Fibroblast of lung (primary cell): ENCODE measurements at places on chromosomes 2 and 18. TPM values are rescaled to one million over a fixed set of nuclear protein-coding genes. Genes with fewer than 3 reads are reported as not detected.

The ASTL gene
- total RNA-seq: not detected in 2 replicates

The UGT1A5 gene
- total RNA-seq: not detected in 2 replicates

The HOXD13 gene
- total RNA-seq: not detected in 2 replicates

The DCDC2C gene
- total RNA-seq: not detected in 2 replicates

The ICOS gene
- total RNA-seq: not detected in 2 replicates

The ANKRD30B gene
- under 0.01 and 0.33 TPM in 2 replicates for total RNA-seq

The UGT1A3 gene
- total RNA-seq: not detected in 2 replicates

- DNase-seq: peak; percentile 24
These were observed 19.2 kb upstream of the ADAM23 start for GRCh38 chr2:206424134-206424533.

GRCh38 chr2:62663411-62663810 lies 42.1 kb upstream of the EHBP1 start:
- peak; percentile 87 for DNase-seq

DNA sequence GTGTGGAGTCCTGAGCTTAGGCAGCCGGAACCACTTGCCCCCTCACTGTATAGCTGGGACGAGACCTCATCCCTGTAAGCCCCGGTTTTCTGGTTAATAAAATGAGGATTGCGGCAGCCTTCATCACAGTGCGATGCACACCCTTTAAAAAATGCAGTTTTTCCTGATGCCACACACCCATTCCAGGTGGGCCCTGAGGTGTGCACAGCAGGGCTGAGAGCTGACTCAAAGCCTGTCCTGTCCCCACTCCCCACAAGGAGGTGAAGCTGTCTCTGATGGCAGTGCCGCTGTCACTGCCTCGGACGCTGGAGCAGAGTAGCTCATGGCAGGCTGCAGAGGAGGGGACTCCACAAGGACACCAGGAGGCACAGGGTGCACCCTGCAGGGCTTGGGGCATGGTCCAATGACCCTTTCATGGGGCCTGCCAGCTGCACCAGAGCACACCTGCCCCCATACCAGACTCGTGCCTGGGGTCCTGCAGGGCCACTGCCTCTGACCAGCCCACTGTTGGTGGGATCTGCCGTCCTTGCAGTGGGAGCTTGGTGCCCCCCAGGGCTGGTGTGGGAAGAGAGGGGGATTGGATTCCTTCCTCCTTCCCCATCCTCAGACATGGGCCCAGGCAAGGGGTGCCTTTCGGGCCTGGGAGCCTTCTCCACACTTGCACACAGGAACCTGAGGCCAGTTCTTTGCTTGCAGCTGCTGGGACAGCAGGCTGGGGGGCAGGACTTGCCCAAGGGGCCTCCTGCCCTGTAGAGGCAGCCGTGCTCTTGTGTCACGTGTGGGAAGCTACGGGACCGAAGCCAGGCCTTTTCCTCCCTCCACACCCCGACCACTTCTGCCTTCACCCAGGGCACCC lies 22.8 kb downstream of the GPC1 start:
- no peak for DNase-seq

DNA sequence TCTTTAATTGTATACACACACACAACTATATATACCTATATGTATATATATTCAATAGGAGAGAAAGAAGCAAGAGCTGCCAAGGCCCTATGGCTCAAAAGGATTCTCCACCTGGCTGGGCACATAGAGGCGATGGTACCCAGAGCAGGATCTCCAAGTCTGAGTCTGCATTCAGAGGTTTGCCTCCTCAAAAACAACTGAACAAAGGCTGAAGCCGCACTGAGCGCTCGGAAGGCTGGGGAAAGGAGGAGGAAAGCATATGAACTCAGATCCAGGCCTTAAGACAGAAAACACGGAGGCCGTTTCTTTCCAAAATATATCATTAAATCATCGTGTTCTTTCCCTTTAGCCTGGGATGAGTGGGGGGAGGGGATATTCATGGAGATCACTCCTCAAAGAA lies 3.6 kb downstream of the HOXD12 start:
- no peak for DNase-seq

DNA sequence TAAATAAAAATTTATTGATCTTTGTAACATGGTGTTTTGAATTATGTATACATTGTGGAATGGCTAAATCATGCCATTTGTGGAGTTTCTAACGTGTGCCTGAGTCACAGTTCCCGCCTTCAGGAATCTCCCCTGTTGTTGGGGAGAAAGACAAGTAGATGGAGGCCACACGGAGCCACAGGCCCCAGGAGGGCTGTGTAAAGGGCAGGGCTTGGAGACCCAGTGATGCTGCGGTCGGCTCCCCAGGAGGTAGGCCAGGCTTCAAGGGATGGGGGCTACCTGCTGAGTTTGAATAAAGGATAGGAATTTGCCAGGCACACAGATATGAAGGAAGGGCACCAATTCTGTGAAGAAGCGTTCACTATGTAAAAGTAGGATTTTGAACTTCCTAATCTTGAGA lies 257.1 kb downstream of the GBX2 start:
- no peak for DNase-seq

DNA sequence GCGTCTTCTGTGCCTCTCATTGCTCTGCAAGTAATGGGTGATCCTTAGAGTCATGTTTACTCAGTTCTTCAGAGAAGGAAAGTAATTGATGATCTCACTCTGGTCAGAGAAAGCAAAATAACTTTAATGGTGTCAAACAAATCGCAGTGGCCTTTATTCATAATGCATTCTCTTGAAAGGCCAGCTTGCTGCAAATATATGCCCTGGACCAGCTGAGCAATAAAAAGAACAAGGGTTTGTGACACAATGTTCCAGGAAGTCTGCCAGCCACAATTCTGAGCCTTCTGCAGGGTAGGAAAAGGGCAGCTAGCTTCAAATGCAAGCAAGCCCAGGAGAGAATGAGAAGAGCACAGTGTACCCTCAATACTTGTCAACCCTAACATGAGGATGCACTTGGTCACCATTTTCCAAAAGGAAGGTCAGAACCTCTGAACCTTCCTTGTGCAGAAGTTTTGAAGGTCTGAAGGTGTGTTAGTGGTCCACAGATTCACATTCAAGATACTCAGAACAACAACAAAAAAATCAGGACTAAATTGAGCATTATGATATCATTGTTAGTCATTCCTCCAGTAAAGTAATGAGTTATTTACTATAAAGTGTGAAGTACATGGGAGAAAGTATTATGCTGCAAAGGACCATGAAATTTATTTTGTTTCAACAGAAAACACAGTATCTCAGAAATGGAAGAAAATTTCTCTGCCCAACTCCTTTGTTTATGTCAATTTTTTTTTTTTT lies 355.6 kb downstream of the PAX3 start:
- DNase-seq: peak; percentile 83

- peak; percentile 99 for DNase-seq
These were observed 108.1 kb downstream of the ARHGEF33 start for GRCh38 chr2:38997781-38998180.

DNA sequence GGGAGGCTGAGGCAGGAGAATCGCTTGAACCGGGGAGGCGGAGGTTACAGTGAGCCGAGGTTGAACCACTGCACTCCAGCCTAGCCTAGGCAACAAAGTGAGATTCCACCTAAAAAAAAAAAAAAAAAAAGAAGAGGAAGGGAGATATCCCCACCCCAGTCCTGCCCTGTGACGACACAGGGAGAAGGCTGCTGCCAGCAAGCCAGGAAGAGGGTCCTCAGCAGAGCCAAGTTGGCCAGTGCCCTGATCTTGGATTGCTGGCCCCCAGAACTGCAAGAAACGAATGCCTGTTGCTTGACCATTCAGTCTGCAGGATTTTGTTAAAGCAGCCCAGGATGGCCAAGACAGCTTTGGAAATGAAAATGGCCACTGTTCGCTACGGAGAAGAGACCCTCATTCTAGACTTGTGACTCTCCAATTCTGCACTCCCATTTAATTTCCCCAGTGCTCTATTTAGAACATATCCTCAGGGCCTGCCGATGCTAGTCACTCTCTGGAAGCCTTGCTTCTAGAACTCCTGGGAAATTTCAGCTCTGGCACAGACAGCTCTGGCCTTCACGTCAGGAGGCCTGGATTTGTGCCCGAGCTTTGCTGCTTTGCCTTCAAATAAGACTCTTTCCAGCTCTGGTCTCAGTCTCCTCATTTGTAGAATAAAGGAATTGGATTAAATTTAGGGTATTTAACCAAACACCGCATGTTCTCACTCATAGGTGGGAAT lies 15.7 kb upstream of the AMMECR1L start:
- no peak for DNase-seq

DNA sequence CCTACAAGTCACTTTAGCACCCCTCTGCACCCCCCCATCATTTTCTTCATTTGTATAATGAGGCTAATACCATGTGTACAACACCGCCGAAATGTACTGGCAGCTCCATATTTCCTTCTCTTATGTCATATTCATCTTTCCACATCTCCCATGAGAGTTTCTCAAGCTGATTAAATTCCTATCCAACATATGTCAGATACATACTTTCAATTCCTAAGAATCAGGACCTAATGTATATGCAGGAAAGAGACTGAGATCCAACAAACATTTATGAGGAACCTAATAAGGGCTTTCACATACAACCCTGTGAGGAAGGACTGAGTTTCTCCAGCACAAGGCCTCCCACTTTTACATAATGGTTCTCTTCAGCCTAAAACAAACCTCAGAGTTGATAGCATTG lies 41.9 kb downstream of the PRKD3 start:
- DNase-seq: peak; percentile 53

- no peak for DNase-seq
These were observed 53.3 kb upstream of the NFU1 start for GRCh38 chr2:69490486-69490885.
